ENCODE measurements at places on chromosomes 4 and X.

DNA sequence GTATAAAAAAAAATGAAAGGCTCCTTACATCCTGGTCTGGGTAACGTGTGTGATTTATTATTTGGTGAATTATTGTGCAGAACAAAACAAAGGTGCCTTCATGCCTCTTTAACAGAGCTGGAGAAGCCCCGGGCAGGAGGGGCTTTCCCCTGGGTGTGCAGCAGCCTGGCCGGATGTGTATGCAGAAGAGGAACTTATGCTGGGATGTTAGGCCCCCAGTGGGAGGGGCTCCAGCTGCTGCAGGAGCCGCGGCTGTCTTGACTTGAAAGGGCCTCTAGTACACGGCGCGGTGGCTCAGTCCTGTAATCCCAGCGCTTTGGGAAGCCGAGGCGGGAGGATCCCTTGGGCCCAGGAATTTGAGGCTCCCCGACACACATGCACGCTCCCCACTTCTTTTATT is 16.0 kb downstream of the CCNQ start:
- no peak for DNase-seq

DNA sequence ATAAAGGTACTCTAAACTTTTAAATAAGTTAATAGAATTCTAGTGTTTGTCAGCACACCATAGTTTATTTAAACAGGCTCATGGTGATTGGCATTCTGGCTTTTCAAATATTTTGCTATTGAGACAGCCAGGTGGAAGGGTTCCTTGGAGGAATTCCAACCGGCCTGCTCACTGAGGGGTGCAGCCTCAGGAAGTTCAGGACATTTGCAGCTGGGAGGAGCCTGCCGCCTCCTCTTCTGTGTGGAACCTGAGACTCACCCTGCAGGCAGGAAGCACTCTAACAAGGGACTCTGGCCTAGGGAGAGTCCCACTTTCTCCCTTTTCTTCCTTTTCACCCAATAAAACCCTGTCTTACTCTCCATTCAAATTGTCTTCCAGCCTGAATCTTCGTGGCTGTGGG is 1328.0 kb downstream of the FSTL5 start:
- no peak for DNase-seq

GRCh38 chr4:148831945-148832344 is 389.7 kb upstream of the NR3C2 start:
- peak; percentile 36 for DNase-seq

- no peak for DNase-seq
These were observed 220.3 kb downstream of the KCTD8 start for GRCh38 chr4:44228326-44228725.

DNA sequence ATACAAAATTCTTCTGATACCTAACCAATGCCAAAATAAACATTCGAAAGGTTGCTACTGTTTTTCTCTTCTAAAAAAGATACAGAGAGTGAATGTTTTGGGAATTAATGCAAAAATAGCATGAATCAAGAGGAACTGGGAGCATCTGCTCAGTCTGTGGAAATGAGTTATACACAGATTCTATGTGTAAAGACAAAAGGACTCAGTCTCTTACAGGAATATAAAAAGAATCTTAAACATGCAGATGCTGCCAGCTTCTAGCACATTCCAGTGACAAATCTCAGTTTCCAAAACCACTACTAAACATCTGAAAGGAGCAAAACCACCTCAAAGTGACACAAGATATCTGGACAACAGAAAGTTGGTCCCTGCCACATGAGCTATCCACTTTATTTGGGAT is 55.0 kb downstream of the PAPSS1 start:
- no peak for DNase-seq

DNA sequence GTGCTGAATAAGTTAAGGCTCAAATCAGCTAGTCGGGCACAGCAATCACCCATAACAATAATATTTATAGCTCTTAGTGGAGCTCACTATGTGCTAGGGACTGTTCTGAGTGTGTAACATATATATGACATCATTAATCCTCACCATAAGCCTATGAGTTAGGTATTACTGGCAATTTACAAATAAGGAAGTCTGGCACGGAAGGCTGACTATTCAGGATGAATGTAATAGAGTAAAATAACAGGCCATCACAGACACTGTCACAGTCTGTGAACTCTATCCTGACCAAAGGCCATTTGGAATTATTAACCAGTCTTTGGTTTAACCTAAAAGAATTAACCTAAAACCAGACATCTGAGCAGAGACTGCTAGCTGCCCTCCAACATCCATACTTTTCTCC is 119.3 kb downstream of the C4orf51 start:
- no peak for DNase-seq
